Activated T-cell treated with anti-CD3 and anti-CD28 coated beads, Interleukin-2, amount 50 U/mL, for 72 hours (primary cell): ENCODE measurements at places on chromosomes 6 and 20.
A peak's percentile ranks its signal among the peaks of the same experiment; 100 is the strongest.

DNA sequence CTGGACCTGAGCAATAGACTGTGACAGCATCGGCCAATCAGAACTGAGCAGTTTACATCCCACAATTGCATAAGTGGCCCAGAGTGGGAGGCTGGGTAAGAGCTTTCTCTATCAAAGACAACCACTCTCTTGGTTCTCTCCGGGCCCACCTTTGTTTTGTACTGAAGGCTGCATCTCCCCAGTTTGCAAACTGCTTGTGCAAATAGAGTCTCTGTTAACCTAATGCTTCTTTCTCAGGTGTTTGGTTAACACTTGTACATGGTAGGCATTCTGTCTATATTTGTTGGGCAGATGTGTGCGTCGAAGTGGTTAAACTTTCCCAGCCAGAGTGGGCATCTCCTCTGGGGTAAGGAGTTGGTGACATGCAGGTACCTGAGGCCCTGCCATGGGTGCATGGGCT, 177.1 kb downstream of the CDH26 start:
- DNase-seq: no peak
- peaks cover 5% of the 10 kb centered on the region for H3K4me1 ChIP-seq
- H3K36me3 ChIP-seq: no peaks in the 10 kb centered on the region
- no peak overlapping the region for H3K27ac ChIP-seq
- no peaks in the 10 kb centered on the region for H3K27me3 ChIP-seq

DNA sequence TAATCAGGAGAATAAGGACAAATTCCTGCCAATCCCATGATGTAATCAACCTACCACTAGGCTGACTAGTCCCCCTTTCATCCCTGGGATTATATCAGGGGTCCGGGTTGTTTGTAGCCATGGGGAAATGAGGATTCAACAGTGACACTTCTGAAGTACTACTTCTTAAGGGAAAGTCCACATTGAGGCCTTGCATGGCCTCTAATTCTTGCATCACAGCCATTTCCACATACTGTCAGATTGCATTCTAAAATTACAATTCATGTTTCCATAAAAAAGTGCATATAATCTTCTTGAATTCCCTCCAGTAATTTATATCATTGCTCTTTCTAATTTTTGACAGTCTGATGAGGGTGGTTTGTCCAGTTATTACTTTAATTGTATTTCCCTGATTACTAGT, 184.2 kb downstream of the PHF3 start:
- H3K36me3 ChIP-seq: no peaks in the 10 kb centered on the region
- H3K4me1 ChIP-seq: no peaks in the 10 kb centered on the region
- H3K27ac ChIP-seq: no peak overlapping the region
- H3K27me3 ChIP-seq: no peaks in the 10 kb centered on the region
- DNase-seq: no peak

DNA sequence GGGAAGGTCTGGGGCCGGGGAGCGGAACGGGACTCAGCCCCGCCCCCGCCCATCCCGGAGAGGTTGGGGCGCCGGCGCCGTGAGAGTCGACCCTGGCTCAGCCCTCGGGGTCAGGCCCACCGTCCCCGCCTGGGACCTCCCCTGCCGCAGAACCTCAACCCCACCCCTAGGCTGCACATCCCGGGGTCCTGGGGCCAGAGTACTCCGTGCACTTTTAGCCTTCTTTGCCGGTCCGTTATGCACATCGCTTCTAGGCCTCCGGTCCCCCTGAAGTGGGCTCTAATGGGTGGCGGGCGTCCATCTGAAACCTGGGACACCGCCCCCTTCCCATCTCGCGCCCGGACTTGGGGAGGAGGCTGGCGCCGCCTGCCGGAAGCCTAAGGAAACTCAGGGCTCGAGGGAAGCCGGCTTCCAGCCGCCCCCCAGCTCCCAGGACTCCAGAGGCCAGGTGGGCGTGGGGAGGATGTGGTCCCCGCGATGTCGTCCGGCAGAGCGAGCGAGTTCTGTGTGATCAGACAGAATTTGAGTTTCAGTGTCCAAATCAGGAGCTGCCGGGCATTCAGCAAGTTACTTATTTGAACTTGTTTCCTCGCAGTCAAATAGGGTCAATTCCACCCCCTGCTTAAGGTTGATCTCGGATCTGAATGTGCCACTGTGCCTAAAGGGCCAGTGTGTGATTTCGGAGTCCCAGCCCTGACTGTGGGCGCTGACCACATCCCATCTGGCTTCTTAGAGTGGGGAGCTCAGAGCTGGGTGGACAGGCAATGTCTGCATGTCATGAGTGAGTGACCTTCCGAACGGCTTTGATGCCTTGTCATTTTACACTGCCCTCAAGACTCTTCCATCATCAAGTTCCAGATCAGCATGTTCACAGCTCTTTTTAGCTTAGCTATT, 47.6 kb downstream of the CPXM1 start:
- H3K4me1 ChIP-seq: peaks cover 32% of the 10 kb centered on the region
- peak overlapping the region; percentile 91 for H3K4me3 ChIP-seq
- H3K36me3 ChIP-seq: no peaks in the 10 kb centered on the region
- H3K27me3 ChIP-seq: peaks cover 47% of the 10 kb centered on the region

DNA sequence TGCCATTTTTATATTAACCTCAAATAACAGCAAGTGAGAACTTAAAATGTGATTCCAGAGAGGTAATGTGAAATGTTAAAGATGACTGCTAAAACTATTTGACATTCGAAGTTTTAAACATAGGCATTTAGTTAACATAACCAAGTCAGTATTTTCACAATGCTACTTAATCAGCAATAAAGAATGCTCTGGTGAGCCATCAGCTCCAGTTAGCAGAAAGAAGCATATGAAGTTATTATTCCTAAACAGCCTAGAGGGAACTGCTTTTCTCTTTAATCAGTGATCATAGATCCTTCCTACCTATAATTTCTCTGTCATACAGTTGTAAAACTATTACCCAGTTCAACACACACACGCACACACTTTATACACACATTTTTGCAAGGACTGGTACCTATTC, 60.1 kb downstream of the MMS22L start:
- no peaks in the 10 kb centered on the region for H3K27me3 ChIP-seq
- no peak overlapping the region for H3K4me3 ChIP-seq
- no peaks in the 10 kb centered on the region for H3K4me1 ChIP-seq
